Dermis microvascular lymphatic vessel endothelial cell (primary cell): ENCODE measurements at places on chromosomes 1 and 21. TPM values are rescaled to one million over a fixed set of nuclear protein-coding genes. Genes with fewer than 3 reads are reported as not detected.
A peak's percentile ranks its signal among the peaks of the same experiment; 100 is the strongest.

The TMPRSS15 gene
- total RNA-seq = not detected in 2 replicates

- DNase-seq = no peak
Measured at GRCh38 chr1:67227196-67227595, 60.9 kb downstream of the IL23R start.

GRCh38 chr21:16330082-16330907 lies 600.5 kb downstream of the USP25 start:
- peak; percentile 82 for DNase-seq

- no peak for DNase-seq
Measured at GRCh38 chr1:119472819-119473175, 34.2 kb upstream of the HSD3B1 start.

DNA sequence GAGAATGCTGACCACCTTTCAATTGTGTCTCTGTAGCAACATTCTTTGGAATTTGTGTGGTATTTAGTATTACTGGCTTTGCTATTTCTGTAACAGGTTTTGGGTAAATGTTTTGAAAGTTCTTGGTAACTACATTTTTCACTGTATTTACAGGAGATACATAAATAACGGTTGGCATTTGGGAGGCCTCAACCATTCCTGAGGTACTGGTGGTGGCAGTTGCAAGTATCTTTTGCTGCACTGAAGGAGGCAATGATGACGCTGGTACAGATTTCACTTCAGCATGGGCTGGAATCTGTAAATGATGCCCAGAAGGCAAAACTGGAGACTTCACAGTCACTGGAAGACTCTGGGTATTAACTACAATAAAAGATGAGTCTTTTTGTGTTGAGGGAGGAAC lies 11.7 kb downstream of the LRIF1 start:
- no peak for DNase-seq

The RAP1GAP gene
- total RNA-seq = not detected in 2 replicates

The MAP3K21 gene
- total RNA-seq = 0.90 and 1.3 TPM in 2 replicates

GRCh38 chr1:157442065-157442464 lies 110.2 kb downstream of the FCRL5 start:
- DNase-seq = no peak

GRCh38 chr1:98406352-98407088 lies 255.0 kb upstream of the SNX7 start:
- DNase-seq = no peak

The CNIH3 gene
- 1.5 and 2.1 TPM in 2 replicates for total RNA-seq

The SPOCD1 gene
- 2.5 and 4.0 TPM in 2 replicates for total RNA-seq

DNA sequence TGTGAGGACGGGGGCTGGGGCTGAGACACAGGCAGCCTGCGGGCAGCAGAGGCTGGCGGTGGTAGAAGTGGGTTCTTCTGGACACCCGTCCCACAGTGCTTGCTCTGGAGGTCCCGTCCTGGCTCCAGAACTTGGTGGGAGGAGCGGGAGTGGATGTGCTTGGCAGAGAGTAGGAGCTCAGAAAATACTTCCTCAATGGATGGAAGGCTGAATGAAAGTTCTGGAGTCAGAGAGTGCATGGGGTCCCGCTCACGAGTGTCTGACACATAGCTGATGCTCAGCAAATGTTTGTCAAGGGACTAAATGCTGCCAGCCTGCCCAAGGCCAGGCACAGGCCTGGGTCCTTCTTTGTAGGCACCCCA lies 13.4 kb upstream of the NES start:
- DNase-seq = no peak

The KRTAP19-3 gene
- not detected in 2 replicates for total RNA-seq

DNA sequence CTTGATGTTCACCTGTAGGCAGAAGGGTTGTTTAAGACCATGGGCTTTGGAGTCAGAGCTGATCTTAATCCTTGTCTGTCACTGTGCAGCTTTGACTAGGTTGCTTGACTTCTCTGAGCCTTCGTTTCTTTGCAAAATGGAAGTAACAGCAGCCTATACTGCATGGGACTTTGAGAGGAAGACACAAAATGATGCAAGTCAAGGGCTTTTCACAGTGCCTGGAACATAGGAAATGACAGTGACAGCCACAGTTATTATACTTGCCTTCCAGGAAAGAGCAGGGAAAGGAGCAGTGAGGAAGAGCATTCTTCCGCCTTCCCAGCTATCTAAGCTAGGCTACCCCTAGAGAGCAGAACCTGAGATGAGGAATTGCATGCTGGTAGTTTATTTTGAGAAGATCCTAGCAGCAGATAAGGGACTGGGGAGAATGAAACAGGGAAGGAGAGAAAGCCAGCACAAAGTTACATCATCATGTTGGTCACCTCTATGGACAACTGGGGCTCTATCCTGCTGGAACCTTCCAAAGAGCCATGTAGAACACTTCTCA lies 3.1 kb downstream of the CSF3R start:
- no peak for DNase-seq

DNA sequence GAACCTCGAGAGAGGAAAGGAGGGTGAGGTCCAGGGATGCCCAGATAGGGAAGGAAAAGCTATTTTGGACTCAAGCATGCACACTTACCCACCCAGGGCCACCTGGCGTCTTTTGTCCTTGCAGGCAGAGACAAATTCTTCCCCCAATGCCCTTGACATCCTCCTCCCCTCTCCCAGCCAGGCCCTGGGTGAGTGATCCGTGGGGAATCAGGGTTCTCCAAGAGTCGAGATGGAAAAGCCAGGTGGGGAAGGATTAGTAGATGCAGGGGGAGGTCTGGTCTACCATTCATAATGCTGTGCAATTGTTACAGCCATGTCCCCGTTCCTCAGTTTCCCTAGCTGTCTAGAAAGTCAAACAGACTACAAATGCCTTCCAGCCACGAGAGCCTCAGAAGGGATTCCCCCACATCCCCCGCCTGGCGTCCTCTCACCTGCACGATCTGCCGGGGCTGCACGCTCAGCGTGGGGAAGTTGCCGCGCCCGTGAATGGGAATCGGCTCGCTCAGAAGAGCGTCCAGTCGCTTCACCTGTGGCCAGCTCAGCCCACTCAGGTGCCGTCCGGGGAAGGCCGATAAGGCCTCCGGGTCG lies 580 bp downstream of the TENT5B start:
- no peak for DNase-seq

DNA sequence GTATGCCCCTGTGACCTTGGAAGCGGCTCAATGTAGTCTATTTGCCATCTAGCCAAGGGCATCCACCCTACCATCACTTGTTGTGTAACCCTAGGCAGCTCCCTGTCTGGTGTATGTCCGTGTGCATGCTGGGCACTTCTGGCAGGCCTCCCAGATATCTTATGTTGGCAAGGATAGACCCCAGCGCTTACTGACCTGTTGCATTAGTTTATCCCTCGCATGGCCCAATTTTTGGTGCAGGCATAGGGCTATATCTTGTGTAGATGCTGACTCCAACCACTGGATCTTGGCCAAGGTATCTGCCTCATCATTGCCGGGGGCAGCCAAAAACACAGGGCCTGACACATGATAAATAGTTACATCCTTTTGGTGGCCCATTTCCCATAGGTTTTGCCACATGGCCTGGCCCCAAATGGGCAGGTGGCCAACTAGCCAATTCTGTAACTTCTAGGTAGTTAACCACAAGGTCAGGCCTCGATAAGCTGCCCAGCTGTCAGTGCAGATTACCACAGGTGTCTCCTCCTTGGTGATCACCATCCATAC lies 14.0 kb upstream of the TBX19 start:
- no peak for DNase-seq
